Stimulated activated effector memory CD8-positive, alpha-beta T cell treated with anti-CD3 and anti-CD28 coated beads, Interleukin-12 subunit alpha, Interleukin-12 subunit beta, amount 100 ng/mL, for 72 hours (primary cell): ENCODE measurements at places on chromosomes 4 and X.

DNA sequence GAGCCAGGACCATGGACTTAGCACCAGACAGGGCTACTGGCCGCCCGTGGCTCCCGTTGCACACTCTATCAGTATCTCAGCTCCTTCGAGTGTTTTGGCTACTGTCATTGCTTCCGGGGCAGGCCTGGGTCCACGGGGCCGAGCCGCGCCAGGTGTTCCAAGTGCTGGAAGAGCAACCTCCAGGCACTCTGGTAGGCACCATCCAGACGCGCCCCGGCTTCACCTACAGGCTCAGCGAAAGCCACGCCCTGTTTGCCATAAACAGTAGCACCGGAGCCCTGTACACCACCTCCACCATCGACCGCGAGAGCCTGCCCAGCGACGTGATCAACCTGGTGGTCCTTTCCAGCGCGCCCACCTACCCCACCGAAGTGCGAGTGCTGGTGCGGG is 1.6 kb downstream of the FAT4 start:
- no peak for DNase-seq

DNA sequence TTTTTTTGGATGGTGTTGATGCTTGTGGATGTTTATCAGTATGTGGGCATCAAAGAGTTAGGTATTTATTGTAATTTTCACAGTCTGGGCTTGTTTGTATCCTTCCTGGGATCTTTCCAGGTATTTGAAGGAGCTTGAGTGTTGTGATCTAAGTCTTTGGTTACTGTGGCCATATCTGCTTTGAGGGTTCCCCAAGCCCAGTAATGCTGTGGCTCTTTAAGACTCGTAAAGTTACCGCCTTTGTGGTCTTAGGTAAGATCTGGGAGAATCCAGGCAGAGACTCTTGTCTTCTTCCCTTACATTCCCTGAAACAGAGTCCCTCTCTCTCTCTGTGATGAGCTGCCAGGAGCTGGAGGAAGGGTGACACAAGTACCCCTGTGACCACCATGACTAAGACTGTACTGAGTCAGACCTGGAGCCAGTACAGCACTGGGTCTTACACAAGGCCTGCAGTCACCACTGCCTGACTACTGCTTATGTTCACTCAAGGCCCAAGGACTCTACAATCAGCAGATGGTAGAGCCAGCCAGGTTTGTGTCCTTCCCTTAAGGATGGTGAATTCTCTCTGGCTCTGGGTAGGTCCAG is 62.2 kb downstream of the FMR1NB start:
- DNase-seq, result no peak

DNA sequence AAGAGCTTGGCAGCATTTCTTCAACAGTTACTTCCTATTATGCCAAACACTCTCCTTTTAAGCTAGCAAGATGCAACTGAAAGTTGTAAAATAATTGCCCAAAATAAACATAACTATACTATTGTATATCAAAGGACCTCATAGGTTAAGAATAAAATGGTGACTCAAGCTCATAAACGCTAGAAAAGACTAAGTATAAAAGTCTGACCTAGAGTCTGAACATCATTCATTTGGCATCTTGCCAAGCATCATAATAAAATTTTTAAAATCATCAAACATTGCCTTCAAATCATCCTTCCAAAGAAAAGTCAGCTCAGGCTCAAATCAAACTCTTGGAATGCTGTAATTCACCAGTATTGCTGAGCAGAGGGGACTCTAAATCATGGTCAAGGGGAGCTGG is 281.2 kb downstream of the QDPR start:
- DNase-seq, result no peak

DNA sequence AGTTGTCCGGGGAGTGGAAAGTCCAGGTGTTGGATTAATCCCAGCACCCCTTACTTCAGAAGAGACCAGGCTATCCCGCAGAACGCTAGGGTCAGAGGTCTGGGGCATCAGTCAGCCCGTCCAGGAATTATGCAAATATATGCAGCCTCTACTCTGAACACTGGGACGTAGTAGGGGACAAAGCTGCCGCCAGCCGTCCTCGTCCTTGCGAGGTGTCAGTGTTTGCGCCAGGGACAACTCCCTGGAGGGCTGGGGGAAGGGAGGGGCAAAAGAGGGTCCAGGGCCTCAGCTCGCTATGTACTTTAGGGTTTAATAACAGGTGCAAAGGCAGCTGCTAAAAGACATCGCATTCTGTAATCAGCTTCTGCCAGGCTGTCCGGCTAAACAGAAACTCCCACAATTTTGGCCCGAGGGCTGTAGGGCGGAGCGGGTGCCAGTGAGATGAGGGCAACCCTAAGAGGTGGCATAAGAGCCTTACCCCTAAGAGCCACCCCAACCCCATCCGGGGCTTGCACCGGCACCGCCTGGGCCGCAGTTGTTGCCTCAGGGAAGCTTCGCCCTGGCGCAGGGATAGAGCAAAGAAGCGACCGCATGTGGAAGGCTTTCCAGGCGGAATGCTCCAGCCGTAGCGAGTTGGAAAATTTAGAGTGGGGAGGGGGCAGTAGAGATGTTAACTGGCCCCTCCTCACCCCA is 8.4 kb downstream of the HAND2 start:
- no peak for DNase-seq

- DNase-seq, result no peak
Measured at GRCh38 chr4:99651016-99651769, 6.4 kb downstream of the C4orf54 start.

DNA sequence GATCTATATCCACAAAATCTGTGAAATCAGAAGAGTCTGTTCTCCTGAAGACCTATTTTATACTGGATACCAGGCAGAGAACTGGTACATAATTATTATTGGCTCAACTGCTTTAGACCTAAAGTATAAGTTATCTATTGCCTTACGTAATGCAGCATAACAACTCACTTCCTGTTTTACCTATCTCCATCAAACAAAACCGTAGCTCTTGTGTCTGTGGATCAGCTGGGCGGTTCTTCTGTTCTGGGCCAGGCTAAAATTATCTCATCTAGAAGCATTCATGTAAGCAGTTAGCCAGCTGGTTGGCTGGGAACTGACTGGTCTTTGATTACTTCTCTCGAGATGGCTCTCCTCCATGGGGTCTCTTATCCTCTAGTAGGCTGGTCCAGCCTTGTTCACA is 57.8 kb downstream of the PPP1R2C start:
- no peak for DNase-seq

GRCh38 chrX:148513661-148514060 is 13.2 kb downstream of the AFF2 start:
- no peak for DNase-seq

- DNase-seq, result no peak
Measured at GRCh38 chr4:73914071-73914470, 44.9 kb downstream of the CXCL1 start.

GRCh38 chr4:82428526-82428968 is 1.7 kb downstream of the HNRNPDL start:
- no peak for DNase-seq

GRCh38 chrX:154799556-154800348 is 5.5 kb downstream of the MPP1 start:
- no peak for DNase-seq

GRCh38 chrX:110557864-110558263 is 199.2 kb downstream of the RTL9 start:
- no peak for DNase-seq

GRCh38 chr4:184805462-184806228 is 20.1 kb downstream of the ACSL1 start:
- DNase-seq, result no peak

DNA sequence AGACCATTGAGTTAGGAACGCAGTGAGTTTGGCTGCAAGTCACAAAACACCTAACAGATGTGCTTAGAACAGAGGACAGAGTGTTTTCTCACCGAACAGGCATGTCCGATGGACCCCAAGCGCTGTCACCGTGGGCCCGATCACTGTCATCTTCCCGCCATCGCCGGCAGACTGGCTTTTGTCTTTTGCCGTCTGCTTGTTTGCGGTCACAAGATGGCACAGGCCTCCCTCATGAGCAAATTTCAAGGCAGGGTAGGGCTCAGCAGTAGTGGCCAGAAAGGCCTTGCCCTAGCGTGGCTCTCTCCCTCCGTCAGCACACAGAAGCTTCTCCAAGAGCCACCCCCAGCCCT is 21.4 kb upstream of the MRFAP1 start:
- no peak for DNase-seq

DNA sequence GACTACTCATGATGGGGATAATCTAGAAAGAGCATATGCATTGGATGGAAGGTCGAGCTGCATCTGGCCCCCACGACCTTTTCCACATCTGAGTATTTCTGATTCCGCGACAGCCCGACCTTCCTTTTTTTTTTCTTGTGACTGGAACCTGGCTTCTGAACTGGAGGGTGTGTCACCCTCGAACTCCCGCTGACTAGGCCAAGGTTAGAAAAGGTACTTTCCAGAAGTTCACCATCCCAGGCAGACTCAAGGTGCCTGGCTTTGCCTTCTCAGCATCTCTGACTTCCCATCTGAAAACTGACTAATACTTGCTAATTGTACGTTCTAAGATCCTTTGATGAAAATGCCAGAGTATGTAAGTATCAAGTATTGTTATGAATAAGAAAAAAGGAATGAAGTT is 49.3 kb upstream of the CD40LG start:
- no peak for DNase-seq

GRCh38 chrX:84487365-84488353 is 14.6 kb downstream of the HDX start:
- DNase-seq, result no peak

DNA sequence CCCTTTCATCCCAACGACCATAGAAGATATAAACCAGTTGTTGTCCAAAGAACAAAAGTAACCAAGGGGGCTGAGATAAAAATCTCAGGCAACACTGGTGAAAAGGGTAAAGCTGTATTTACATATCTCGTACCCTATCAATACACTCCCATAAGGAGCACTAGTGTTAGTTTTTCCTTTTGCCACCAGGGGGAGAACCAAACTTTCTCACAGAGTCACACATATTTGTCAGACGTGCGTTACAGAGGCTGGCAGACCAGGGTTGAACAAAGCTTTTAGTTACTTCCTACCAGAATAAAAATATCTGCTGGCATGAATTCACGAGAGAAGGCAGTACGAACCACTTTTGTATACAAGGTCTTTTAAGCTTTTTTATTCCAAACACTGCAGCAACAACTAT is 88.3 kb downstream of the AMELX start:
- DNase-seq, result no peak

- DNase-seq, result no peak
Measured at GRCh38 chr4:76585897-76586360, 150.9 kb downstream of the SHROOM3 start.

- no peak for DNase-seq
Measured at GRCh38 chr4:77040270-77040669, 35.5 kb downstream of the CCNI start.

DNA sequence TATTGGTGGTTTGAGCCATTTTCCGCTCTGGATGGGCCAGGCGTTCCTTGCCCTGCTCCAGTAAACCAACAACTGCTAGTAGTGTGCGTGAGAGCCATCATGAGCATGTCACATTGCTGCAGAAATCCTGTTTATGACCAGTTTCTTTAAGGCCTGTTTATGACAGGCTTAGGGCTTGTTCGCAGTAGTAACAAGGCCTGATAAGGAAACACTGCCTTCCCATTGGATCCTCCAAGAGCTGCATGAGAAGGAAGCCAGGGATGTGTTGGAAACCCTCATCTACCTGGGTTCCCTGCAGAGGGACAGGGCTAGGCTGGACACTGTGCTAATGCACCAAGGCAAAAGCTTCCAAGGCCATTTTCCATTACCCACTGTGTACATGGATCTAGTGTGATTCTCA is 153.9 kb downstream of the ZNF518B start:
- no peak for DNase-seq

DNA sequence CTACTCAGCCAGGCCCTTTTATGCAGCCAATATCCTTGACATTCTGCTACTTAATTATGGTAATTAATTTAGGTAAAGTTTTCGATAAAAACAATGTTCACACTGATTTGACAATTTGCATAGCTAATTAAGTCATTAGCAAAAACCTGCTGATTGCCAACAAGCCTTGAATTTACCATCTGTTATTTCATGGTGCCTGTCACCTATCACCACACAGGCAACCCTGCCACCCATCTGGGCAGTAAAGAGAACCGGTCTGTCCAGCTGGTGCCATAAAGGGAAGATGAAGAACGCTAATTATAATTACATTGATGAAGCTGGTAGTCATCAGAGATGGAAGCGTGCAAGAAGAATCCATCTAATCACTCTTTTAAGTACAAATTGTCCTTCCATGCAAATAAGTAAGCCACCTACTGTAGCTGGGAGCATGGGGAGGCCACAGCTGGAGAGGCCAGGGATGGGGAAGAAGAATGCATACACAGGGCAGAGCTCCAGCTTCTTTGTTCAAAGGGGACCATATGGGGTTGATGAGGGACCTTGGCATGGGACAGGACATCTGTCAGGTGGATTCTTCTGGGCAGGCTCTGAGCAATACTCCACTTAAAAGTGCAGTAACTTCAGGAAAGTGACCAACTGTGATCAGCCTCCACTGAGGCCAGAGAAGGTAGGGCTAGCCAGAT is 277.3 kb upstream of the TAPT1 start:
- no peak for DNase-seq

DNA sequence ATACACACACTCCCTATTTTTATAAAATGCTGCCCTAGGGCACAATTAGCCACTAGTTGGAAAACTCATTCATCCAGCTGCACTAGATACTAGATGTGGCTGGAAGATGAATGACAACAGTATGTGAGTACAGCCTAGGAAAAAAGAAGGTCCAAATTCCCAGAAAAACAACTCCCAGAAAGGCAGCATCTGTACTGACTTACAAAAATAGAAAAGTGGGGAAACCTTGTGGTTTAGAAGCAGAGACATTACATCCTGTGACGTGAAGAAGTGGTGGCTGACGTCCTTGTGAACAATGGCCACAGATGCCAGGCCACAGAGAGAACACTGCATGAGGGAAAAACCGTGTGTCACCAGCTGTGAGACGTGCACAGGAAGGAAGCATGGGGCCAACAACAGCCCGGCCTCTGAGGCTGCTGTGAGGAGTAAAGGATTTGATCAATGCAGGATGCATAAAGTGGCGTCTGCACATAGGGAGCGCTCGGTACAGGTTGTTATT is 81.2 kb downstream of the SPRY1 start:
- peak; percentile 33 for DNase-seq

DNA sequence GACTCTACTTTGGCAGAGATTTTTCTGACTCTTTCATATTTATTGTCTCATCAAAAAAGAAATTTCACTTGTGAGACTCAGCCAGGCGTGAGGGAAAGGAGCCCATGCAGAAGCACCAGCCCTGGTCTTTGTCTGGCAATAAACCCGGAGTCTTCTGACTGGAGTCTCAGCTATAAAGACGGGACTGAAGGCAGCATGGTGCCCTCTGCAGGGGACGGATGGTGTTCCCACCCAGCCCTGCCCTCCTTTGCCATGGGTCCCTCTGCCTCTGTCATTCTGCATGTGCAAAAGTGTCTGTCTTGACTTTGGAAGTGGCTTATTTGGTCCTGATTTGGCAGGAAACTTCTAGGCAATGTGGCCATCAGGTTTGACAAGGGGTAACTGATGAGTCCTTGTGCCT is 14.2 kb downstream of the ZNF185 start:
- DNase-seq, result no peak

- no peak for DNase-seq
Measured at GRCh38 chr4:42415281-42415680, 18.0 kb downstream of the SHISA3 start.

DNA sequence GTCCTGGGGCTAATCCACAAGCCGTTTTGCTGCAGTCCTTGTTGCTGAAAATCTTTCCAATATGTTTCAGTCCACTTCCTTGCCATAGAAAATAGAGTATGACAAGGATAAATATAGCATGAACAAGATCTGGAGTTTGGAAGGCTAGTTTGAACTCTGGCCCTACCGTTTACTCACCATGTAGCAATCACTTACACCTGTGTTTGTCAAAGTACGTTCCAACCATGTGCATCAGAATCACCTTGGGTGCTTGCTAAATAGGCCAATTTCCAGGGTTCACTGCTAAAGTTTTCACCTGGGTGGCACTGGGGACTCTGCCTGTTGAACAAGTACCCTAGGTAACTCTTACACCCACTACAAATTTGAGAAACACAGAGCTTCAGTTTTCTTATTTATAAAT is 188.9 kb downstream of the ENOX2 start:
- no peak for DNase-seq
